ENCODE measurements at places on chromosomes 16 and 17.

GRCh38 chr17:40536295-40537171, 28.7 kb downstream of the CCR7 start:
- DNase-seq, result no peak

DNA sequence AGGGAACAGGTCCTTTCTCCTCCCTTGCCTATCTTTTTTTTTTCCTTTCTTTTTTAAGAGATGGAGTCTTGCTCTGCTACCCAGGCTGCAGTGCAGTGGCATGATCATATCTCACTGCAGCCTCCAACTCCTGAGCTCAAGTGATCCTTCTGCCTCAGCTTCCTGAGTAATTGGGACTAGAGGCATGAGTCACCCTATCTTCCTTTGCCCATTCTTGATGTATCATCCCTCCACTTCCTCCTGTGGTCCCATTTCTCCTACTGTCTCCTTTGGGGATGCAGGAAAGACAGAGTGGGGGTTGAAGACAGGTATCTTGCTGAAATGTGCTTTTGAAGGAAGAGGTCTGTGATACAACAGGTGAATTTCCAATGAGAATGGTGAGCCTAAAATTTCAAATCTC, 5.5 kb downstream of the MYO19 start:
- DNase-seq, result no peak

DNA sequence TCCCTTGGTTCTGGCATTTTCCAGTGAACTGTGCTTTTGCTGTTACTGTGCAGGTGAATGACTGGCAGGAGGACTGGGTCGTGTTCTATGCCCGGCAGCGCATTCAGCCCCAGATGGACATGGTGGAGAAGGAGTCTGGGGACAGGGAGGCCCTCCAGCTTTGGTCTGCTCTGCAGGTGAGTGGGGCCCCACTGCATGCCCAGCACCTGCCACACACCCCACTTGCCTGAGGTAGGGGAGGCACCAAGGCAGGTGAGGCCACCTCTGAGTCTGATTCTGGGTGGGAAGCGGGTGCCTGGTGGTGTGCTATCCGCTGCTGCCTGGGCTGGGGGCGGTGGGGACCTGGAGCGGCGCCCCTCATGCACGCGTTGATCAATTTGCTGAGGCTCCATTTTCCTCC, 9.0 kb upstream of the FN3K start:
- DNase-seq, result no peak

DNA sequence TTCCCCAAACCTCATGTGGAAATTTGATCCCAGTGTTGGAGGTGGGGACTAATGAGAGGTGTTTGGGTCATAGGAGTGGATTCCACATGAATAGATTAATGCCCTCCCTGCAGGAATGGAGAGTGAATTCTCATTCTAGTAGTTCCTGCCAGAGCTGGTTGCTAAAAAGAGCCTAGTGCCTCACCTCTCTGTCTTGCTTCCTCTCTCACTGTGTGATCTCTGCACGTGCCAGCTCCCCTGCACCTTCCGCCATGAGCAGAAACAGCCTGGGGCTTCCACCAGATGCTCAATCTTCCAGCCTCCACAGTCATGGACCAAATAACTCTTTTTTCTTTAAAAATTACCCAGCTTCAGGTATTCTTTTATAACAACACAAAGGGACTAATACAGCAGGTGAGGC, 72.9 kb upstream of the CLEC3A start:
- DNase-seq, result no peak

- DNase-seq, result no peak
Measured at GRCh38 chr16:80718480-80719220, 85.7 kb downstream of the CDYL2 start.

- no peak for DNase-seq
Measured at GRCh38 chr17:77769215-77769614, 189.3 kb upstream of the TNRC6C start.

DNA sequence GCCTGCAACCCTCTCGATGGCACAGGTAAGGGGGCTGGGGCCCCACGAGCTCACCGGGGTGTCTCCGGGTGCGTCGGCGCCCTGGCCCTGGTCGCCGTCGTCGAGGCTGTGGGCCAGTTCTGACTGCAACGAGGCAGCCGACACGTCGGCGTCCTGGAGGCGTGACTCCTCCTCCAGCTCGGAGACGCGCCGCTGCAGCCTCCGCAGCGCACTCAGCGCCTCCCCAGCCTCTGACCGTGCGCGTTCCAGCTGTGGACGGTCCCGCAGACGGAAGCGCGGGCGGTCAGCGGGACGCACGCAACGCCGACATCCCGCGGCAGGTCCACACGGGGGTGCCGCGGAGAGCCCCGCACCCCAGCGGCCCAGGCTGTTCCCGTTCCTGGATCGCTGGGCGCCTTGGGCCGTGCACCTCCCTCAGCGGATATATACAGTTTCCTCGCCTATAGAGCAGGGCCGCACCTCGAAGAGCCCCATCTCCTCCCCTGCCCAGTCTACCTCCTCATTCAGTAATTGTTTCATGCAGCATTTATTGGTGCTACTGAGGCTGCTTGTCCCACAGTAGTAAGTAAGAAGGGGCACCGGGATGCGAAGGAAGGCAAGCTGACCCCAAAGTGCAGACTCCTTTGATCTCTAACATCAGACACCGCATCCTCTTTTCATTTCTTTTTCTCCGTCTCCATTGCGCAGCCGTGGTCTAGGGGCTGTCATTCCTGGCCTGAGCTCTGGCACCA, 5.8 kb downstream of the THOC6 start:
- no peak for DNase-seq

DNA sequence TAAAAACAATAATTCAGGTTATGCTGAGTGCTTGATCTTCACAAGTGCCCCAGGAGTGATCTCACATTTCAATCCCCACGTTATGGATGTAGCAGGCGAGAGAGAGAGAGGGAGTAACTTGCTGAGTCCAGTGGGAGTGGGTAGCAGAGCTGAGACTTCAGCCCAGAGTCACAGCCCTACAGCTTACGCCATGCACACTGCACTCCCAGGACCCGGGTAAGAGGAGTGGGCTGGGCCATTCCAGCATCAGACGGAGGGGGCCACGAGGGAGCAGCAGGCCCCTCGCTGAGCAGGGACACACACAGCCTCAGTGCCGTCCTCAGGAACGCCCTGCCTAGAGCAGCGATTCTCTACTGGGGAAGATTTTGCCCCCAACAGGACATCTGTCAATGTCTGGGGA, 9.8 kb upstream of the KIF19 start:
- DNase-seq, result no peak

GRCh38 chr17:13475574-13476223, 126.0 kb downstream of the HS3ST3A1 start:
- no peak for DNase-seq

DNA sequence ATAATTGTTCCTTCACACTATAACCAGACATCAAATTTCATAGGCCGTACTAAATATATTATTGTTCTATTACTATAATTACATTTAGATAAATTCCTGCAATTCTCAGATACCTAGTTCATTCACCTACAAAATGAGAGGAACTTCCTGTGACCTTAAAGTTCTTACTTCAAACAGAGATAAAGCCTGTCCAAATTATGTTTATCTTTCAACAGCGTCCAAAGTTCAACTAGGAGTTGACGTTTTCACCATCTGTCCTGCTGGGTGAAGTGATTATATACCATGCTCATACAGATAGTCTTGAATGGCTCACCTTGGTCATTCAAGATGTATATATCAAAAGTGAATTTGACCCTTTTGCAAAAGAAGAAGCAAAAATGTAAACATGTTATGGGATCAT, 440.6 kb downstream of the CDH8 start:
- no peak for DNase-seq

DNA sequence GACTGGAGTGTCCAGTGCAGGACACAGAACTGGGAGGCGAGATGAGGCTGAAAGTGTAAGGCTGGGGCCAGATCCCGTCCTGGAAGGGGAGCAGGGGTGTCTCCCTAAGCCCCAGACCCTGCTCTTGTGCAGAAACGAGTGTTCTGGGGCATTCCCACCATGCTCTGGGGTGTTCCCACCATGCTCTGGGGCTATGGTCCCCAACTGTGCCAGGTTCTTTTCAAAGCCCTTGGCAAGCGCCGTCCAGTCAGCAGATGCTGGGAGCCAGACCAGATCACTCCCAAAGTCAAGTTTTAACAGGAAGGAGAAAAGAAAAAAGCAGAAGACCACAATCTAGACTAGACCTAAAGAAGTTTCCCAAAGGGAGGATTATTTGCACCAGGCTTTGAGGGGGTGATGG, 2.5 kb downstream of the TAX1BP3 start:
- no peak for DNase-seq
